ENCODE measurements at places on chromosomes 7 and 10.
A peak's percentile ranks its signal among the peaks of the same experiment; 100 is the strongest.

GRCh38 chr10:4661511-4662255 is 164.3 kb upstream of the AKR1E2 start:
- no peak for DNase-seq

GRCh38 chr7:150458756-150459155 is 8.3 kb downstream of the GIMAP8 start:
- no peak for DNase-seq

DNA sequence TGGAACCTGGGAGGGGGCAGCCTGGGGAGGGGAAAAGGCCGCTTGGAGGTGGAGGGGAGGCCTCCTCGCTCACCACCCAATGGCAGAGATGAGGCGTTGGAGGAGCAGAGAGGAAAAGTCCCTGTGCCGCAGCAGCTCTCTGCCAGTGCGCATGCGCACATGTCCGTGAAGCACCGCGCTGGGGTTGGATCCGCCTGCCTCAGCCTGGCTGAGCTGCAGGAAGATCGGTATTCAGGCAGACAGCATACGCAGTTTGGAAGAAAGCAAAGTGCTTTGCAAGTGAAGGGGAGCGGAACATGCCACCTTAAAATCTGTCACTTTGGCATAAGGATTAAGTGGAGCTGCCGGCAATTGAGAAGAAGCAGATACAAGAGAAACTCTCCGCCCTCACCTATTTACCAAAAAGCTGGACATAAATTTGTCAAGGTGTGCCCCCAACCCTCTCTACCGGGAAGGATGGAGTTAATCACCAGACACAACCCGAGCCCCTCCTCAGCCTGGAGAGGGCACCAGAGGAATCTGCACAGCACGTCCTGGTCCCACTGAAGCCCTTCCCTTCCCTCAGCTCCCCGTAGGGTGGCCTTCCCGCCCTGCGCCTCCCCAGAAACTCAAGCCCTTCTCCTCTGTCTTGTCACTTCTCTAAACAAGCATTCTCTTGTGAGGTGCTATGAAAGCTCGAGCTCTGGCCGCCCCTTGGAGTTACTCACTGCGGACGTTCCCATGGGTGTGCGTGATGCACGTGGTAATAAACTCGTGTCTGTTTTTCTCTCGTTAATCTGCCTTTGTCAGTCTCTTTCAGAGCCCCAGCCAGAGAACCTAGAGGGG is 32.2 kb upstream of the TMEM72 start:
- DNase-seq: peak; percentile 65

DNA sequence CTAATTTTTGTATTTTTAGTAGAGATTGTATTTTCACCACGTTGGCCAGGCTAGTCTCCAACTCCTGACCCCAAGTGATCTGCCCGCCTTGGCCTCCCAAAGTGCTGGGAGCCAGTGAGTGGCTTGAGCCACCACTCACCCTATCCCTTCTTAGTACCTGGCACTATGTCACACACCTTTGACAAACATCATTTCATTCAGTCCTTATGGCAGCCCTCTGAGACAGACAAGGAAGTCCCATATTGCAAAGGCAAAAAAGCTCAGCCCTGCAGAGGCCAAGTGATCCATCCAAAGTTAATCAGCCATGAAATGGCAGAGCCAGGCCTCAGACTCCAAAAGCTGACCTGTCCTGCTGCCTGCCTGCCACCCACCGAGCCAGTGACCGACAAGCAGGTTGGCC is 39.9 kb upstream of the ECHDC3 start:
- DNase-seq: no peak

GRCh38 chr7:107687656-107688055 is 27.0 kb downstream of the SLC26A4 start:
- DNase-seq: no peak

GRCh38 chr10:12847361-12847975 is 154.0 kb downstream of the CCDC3 start:
- no peak for DNase-seq

GRCh38 chr10:69504576-69505250 is 53.4 kb downstream of the TSPAN15 start:
- no peak for DNase-seq

- DNase-seq: no peak
Observed at GRCh38 chr7:1223196-1223981, 9.3 kb upstream of the UNCX start.

- DNase-seq: no peak
Observed at GRCh38 chr7:30464231-30464671, 14.3 kb downstream of the NOD1 start.

DNA sequence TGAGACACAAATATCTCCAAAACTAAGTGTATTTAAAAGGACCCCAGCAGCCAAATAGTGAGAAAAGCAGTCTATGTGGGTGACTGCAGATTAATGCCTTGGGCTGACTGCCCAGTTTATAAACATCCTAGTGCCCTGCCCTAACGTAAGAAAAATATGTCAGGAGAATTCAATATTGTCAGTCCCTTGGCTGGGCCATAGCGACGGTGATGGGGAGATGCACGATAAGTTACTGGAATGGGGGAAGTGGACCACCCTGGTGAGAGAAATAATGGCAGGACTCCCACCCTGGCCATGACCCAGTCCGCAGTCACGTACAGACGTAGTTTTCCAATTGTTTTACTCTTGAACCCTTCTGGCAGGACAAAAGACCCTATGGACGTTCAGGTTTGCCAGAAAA is 48.0 kb downstream of the JCAD start:
- DNase-seq: no peak

- DNase-seq: no peak
Observed at GRCh38 chr7:80840681-80841080, 78.2 kb downstream of the SEMA3C start.

DNA sequence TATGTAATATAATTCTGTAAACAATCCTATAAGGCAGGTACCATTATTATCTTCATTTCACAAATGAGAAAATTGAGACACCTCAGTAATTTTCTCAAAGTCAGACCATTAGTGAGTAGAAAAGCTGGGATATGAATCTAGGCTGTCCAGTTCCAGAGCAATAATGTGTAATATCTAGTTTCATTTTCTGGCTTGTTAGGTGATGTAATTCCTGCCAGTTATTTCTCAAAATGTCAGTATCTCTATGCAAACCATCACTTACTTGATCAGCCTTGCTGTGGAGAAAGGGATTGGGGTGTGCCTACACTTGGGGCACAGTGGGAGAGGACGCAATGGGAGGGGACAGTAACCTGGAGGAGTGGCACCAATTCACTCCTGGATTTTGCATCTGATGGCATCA is 157.5 kb downstream of the LYZL1 start:
- DNase-seq: peak; percentile 14

DNA sequence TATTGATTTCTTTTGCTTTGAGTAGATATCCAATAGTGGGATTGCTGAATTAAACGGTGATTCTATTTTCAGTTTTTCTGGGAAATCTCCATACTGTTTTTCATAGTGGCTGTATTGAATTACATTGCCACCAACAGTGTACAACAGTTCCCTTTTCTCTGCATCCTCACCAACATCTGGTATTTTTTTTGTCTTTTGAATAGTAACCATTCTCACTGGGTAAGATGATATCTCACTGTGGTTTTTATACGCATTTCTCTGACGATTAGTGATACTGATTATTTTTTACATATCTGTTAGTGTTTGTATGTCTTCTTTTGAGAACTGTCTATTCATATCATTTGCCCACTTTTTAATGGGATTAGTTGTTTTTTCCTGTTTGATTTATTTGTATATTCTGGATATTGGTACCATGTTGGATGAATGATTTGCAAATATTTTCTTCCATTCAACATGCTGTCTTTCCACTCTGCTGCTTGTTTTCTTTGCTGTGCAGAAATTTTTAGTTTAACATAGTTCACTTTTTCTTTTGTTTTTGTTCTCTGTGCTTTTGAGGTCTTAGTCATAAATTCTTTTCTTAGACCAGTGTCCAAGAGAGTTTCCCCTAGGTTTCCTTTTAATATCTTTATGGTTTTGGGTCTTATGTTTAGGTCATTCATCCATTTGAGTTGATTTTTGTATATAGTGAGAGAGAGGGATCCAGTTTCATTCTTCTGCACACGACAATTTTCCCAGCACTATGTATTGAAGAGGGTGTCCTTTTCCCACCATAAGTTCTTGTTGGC is 584.7 kb downstream of the PHTF2 start:
- no peak for DNase-seq

GRCh38 chr7:34022626-34023025 is 117.3 kb downstream of the BMPER start:
- DNase-seq: no peak

DNA sequence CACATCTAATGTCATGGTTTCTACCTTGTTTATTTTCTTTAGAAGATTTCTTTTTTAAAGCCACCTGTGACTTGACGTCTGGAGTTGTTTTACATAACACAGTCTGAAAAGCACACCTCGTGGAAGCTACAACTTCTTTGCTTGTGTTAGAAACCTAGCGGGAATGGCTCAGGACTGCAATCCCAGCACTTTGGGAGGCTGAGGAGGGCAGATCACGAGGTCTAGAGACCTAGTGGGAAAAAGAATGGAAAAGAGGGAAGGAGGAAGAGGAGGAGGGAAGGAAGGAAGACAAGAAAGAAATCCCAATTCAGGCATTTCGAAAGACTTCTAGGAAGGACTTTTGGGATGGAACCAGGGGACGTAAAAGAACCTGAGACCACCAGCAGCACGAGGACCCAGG is 146.3 kb upstream of the CELF2 start:
- no peak for DNase-seq

DNA sequence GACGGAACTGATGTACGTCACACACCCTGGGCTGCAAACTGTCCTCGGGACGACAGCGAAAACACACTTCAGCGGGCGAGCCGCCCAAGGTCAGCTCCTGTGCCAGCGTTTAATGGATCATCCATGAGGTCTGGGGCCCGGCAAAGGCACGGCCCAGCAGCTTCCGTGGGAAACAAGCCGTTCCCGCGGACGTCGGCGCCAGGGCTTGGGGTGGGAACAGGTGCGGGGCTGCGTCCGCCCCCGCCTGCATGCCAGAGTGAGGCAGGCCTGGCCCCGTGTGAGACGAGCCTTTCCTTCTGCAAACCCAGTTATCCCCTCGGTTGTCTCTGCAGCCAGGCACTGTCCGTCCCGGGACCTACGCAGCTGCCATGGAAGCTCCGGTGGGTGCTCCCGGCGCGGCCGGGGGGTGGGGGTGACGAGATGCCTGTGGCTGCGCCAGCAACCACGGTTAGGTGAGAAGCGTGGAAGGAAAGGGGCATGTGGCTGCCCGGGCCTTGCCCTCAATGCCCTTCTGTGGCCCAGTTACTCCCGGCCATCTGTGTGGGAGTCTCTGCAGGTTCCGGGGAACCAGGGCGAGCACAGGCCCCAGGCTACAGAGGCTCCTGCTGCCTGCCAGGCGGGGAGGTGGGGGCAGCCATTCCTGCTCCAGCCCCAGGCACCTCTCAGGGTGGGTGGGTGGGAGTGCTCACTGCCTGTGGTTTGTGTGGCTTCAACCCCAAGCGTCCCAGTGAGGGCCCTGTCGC is 42.2 kb upstream of the PDGFA start:
- no peak for DNase-seq

DNA sequence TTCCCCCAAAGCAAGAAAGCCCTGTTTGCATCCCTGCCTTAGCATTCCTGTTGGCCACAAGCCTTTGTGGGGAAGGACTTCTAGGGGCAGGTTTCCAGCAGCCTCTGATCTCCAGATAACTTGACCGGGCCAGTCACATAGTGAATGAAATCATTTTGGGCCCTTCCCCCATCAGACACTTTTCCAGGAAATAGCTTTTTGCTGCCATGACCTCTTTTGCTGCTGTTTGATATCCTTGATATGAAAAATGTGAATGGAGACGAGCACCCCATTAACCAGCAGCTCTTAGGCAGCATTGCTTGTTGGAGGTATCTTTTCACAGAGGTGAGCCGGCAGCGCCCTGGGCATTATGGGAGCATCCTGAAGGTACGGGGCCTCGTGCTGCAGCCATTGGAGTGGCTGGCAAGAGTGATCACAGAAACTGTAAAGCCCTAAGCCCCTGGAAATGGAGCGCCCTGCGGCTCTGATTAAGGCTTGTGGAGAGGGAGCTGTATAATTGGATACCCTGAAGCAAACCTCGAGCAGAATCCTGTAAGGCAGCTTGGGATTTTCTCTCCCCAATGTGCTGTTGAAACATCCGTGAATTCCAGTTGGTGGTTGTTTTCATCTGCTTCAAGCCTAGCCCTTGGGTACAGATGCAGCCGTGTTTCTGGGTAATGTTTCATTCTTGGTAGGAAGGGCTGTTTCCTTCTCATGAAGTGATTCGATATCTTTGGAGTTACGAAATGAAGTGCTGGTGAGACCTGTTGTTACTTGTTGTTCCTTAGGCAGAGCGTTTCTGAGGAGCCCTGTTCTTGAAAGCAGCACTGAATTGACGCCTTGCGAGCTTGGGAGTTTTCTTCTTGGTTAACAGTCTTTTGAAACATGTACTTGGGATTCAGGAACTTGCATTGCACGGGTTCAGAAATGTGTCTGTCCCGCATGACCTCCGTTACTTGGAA is 179.0 kb downstream of the PTEN start:
- peak; percentile 57 for DNase-seq

- DNase-seq: no peak
Observed at GRCh38 chr10:103820101-103821062, 35.0 kb downstream of the SH3PXD2A start.

DNA sequence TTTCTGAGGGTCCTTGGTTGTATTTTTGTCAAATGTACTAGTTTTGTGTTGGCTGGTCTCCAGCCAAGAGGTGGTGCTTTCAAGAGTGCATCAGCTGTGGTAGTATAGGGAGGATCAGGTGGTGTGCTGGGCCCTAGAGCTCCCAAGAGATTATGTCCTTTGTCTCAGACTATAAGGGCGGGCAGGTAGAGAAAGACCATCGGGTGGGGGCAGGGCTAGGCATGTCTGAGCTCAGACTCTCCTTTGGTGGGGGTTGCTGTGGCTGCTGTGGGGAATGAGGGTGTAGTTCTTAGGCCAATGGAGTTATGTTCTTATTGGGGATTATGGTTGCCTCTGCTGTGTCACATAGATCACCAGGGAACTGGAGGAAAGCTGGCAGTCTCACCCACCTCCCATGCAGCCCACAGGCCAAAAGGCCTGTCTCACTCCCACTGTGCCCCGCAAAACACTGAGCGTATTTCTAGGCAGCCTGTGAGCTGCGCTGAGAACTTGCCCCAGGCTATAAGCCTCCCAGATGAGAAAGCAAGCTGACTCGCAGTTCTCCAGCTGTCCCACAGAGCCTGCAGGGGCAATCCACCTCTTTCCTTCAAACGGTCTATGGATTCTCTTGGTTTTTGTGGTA is 1066.7 kb downstream of the GRM8 start:
- DNase-seq: no peak

DNA sequence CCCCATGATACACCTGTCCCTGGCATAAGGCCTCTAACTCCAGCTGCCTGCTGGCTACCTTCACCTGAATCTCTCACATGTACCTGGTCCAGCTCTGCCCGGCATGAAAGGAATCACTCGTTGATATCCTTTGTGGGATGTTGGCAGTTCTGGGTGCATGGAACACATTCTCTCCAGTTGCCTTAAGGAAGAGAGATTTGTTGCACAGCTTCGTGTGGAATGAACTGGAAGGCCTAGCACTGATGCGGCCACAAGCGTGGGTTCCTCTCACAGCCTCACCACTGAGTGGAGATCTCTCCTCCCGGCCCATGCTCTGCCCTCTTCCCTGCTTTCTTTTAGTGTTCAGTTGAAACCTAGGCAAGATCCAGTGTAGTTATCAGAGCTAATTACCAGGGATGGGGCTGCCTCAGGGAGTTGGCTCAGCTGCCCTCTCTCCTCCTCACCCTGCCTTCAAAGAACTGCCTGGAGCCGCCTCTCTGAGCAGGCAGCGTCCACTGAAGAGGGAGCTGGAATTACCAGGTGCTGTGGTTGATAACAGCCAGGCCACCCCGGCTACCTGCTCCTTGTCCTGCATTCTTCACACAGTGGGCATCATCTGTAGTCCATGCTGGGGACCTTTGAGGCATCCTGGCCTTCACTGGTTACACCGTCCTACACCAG is 194.3 kb downstream of the CCDC3 start:
- no peak for DNase-seq

GRCh38 chr7:19107081-19107355 is 10.4 kb downstream of the TWIST1 start:
- no peak for DNase-seq

Data from AG09319 (cell line).